ENCODE measurements at places on chromosomes 4 and X. TPM values are rescaled to one million over a fixed set of nuclear protein-coding genes. Genes with fewer than 3 reads are reported as not detected.

ETDA gene
- not detected for total RNA-seq

SNCA gene
- 31.6 TPM for total RNA-seq

CORIN gene
- 0.38 TPM for total RNA-seq

DNA sequence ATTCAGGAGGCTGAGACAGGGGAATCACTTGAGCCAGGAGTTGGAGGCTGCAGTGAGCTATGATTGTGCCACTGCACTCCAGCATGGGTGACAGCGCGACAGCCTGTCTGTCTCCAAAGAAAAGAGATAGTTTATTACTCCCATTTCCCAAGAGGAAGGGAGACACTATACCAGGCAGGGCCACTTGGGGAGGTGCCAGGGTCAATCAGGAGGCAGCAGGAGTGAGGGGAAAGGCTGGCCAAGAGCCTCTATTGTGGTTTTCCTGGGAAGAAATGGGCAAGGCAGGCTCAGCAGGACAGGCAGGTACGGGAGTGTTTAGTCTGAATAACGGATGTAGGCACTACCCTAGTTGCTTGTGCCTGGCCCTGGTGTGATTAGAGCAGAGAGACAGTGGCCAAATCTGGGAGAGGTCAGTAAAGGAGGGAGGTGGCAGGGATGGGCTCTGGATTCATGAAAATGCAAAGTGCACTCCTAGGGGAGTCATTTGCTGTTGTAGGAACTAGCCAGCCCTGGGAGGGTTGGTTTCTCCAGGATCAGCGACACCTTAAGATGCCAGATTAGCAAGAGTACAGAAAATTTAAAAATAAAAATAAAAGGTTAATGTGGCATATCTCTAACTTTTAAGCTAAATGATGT, 20.2 kb upstream of the CDKN2AIP start:
- DNase-seq, result no peak

DNA sequence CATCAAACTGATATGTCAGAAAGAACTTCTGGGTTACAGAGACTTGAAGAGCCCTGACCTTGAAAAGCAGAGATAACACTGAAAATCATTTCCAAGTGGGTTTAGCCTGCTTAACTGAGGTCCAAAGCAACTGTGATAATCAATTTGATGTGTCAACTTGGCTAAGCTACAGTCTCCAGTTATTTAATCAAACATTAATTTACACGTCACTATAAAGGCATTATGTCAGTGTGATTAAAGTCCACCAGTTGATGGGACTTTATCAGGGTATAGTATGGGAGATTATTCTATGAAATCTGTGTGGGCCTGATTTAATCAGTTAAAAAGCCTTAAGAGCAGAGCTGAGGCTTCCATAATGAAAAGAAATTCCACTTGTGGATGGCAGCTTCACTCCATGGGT, 69.1 kb upstream of the PRSS48 start:
- DNase-seq, result no peak

GRCh38 chrX:40030205-40030604, 67.6 kb downstream of the BCOR start:
- no peak for DNase-seq

GRCh38 chr4:102608190-102608589, 107.0 kb downstream of the NFKB1 start:
- DNase-seq, result peak; percentile 77

- no peak for DNase-seq
These were observed 111.3 kb upstream of the ATP8A1 start for GRCh38 chr4:42768125-42768748.

TMEM271 gene
- total RNA-seq, result not detected

DNA sequence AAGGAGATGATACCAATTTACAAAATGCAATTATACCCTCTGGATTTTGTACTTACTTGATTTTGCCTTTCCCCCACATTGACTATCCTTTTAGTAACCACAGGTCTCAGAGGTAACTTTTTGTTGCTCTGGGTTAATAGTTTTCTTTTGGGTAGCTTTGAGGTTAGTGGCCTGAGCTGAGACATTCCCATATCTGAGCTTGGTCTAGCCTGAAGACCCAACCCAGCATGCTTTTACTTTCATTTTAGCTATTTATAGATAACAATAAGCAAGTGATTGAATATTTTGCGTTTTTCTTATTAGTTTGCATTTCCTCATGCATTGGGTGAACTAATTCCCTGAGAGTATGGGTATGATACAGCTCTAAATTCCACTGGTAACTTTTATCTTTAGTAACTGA, 11.8 kb downstream of the HTN1 start:
- DNase-seq, result no peak

DNA sequence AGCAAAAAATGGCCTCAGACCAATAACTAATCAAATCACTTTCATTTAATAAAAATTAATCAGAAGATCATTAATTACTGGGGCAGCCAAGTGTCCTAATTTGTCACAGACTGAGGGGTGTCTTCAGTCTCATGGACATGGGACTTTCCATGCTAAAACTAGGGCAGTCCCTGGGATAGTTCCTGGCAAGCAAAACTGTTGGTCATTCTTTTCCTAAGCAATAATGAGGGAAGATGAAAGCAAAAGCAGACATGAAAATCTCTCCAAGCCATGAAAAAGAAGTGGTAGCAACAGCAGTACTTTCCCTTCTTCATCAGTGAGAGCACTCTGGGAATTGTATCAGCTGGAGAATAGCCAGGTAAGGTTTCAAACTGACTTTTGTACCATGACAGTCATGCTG, 3.7 kb upstream of the ANTXR2 start:
- no peak for DNase-seq

GRCh38 chrX:37075892-37076595, 67.9 kb downstream of the FAM47C start:
- DNase-seq, result no peak

- DNase-seq, result peak; percentile 36
These were observed 755 bp downstream of the ANKRD17 start for GRCh38 chr4:73257651-73258435.

DNA sequence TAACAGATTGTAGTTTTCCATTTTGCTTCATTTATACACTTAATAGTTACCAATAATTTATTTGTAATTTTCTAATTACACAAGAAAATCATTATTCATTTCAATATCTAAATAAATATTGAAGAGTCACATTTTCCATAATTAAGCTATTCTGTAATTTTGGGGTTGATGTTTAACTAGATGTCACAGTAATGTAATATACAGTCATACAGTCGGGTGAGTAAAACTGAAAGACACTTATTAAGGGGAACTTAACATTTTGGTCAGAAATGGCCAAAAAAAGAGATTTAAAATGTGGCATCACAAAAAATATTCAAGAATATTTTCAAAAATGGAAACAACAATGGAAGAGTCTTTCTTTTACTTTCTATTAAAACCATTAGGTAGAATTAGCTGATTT, 1080.3 kb downstream of the ARAP2 start:
- DNase-seq, result no peak

DNA sequence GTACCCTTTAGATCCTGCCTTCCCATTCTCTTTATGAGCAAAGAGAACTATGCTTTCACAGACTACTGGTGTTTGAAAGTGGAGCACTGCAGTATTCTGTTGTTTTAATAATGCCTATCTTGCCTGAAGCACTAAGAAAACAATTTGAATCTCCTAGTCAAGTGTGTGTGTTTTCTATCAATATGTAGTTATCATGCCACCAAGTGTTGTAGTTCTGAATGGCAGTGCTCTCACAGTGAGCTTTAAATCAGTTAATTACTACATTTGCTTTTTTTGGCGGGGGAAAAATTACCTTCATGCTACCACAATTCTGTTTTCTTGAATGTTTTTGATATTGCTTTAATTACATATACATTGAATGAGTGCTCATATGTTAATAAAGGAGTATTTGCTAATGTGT, 143.6 kb upstream of the FAM47A start:
- DNase-seq, result peak; percentile 1

GRCh38 chrX:99095965-99096635, 1314.0 kb downstream of the PCDH19 start:
- no peak for DNase-seq

- DNase-seq, result no peak
These were observed 65.7 kb upstream of the CAMK2D start for GRCh38 chr4:113827285-113827684.

- peak; percentile 48 for DNase-seq
These were observed 254.4 kb downstream of the NPFFR2 start for GRCh38 chr4:72286185-72286584.

AMTN gene
- total RNA-seq, result 0.79 TPM

GRCh38 chr4:31788676-31789075, 1068.5 kb downstream of the PCDH7 start:
- no peak for DNase-seq

DNA sequence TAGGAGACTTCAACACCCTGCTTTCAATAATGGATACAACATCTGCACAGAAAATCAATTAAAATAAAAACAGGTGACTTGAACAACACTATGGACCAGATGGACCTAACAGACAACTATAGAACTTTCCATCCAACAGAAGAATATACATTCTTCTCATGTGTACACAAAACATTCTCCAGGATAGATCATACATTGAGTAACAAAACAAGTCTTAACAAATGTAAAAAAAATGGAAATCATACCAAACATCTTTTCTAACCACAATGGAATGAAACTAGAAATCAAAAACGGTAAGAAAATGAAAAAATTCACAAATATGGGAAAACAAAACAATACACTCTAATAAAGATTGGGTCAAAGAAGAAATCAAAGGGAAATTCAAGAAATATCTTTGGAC, 24.7 kb downstream of the CYP2U1 start:
- DNase-seq, result peak; percentile 63

MAGEA9B gene
- not detected for total RNA-seq

GLRA2 gene
- not detected for total RNA-seq

DNA sequence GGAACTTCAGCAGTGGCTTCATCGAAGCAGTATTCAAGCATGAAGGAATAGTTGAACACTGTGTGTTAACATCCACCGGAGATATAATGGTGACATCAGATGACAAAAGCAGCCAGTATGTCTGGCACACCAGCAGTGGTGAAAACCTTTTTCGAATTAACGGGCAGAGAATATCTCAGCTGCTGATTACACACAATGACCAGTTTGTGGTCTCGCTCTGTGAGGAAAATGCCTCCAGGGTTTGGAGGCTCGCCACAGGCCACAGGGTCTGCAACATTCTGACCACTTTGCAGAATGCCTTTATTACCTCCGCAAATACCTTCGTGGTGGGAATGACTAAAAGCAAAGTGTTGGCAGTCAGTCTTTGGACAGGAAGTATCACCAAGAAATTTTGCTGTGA, 201.5 kb downstream of the NWD2 start:
- DNase-seq, result no peak

- peak; percentile 86 for DNase-seq
These were observed 197.1 kb upstream of the MAGEB18 start for GRCh38 chrX:25941087-25941486.

NUDT11 gene
- total RNA-seq, result 6.1 TPM

Data from bronchial epithelial cell (primary cell).